ENCODE measurements at places on chromosomes 3 and 15.

GRCh38 chr3:83093222-83093572 is 1331.8 kb upstream of the GBE1 start:
- no peak for DNase-seq

DNA sequence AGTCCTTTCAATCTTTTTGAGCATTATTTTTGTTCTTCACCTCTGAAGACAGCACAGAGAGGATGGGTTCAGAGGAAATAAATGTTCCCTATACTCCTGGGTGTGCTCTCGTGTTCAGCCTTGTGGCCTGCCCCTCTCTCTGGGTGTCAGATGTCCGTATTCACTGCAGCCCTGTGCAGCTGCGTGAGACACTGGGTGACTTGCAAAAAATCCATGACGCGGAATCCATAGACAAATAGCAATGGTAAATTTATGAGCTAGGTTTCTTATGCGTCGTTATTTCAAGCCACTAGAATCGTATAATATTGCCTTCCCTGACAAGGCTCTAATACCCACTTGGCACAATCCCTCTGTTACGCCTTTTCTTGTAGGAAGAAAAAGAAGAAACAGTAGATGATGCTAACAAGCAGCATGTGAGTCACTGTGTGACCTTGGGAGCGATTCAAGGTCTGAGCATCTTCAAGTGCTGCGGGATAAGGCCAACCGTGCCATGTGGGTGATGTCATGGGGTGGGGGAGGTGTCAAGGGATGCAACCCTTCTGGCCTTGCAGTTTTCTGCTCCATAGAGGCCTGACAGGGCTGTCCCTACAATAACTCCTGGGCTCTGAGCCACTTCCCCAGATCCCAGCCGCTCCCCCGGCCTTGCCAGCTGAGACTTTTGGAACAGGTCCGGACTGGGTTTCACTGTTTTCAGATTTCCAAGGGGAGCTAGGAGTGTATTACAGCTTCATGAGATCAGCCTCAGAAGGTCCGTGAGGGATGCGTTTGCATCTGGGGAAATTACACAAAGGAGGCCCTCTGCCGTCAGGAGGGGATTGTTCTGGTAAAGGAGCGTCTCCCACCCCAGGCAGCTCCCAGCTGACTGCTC is 47.6 kb upstream of the POMGNT2 start:
- DNase-seq, result no peak

DNA sequence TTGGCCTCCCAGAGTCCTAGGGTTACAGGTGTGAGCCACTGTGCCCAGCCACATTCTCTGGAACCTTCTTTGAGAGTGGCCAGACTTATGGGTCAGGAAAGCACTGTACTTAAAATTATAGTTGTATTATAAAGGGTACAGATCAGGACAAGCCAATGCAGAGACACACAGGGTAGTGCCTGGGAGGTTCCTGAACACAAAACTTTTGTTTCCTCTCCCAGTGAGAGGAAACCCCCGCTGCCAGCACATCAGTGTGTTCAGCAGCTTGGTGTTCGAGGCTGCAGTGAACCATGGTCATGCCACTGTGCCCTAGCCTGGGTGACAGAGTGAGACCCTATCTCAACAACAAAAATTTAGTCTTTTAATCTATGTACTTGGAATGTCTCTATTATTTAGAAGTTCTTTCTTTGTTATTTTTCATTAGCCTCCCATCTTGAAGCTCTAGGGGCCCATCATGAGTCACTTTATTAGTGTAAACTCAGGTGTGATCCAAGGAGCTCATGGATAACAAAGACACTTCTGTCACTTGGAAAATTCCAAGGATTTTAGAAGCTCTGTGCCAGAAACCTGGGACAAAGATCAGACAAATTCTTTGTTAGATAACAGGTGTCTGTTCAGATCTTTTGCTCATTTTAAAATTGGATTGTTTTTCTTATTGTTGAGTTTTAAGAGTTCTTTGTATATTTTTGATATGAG is 7.8 kb downstream of the BLOC1S6 start:
- DNase-seq, result no peak

DNA sequence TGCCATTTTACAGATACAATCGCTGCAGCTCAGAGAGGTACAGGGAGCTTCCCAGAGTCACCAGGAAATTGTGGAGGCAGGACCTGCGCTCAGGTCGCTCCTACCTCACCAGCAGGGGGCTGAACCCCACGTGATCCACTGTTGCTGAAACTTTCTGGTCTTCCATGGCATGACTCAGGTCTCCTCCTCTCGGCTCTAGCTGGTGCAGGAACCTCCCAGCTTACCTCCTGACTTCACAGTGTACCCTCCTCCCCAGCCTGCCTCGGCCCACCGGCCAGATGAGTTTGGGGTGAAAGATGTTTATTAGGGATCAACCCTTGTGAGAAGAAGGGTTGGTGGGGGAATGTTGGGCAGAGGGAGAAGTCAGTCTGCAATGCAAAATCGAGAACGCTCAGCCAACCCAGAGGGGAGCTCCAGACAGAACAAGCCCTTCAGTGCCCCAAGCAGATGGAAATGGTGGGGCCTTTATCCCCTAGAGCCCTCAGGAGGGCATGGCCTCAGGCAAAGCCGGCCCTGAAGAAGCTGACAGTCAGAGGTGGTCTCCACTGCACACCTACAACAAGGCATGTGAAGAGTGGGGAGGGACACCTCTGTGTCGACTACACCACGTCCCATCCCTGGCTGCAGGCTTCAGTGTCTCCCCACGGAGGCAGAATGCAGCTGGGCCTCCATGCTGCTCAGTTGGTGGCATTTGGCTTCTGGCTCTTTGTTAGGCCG is 118.6 kb upstream of the PRR20G start:
- DNase-seq, result peak; percentile 15

- no peak for DNase-seq
Measured at GRCh38 chr3:131796111-131796510, 238.7 kb downstream of the CPNE4 start.

DNA sequence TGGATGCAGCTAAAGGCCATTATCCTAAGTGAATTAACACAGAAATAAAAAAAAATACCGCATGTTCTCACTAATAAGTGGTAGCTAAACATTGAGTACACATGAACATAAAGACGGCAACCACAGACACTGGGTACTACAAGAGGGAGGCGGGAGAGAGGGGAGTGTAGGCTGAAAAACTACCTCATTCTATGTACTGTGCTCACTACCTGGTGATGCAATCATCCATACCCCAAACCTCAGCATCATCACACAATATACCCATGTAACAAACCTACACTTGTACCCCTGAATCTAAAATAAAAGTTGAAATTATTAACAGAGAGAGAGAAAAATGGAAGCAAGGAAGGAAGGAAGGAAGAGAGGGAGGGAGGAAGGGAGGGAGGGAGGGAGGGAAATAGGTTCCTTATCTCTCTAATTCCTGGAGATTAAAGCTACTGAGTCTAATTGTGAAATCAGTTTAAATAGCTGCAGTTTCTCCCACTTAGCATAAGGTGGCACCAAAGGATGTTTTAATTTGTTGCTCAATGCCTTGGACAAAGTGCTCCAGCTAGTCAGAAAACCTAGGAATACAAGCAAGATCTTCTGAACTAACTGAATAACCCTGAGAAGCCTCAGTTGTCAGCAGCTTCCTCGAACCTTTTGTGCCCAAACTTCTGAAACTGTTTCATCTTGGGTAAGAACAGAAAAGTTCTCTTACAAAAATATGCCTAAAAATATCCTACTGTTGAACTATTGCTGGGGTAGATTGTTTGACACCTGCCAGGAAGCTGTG is 79.4 kb upstream of the ATP11B start:
- DNase-seq, result no peak

DNA sequence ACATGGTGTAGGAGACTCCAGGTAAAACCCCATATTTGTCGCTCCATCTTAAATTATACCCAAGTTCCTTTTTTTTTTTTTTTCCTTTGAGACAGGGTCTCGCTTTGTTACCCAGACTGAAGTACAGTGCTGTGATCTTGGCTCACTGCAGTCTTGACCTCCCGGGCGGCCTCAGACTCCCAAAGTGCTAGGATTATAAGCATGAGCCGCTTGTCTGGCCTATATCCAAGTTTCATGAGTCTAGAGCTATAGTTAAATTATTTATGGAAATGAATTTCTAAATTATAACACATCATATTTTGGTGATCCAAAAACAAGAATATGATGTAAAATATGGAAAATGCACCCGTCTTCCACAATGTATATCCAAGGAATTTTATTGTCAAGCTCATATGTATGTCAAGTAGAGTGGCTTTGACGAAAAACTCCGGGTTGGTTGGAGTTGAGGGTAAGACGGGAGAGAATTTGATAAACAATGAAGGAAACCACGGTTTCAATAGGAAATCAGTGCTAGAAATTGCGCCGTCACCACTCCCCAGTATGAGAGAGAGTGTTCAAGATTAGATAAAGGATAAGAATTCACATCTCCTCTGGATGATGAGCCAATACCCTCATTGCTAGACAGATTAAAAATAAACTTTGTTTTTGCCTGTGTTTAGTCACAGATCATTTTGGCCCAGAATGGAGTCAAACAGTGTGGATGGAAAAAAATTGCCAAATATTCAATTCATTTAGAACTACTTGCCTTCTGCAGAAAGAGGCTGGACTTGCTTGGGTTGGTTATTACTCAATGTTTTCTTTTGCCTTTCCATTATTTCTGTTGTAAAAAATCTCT is 209.2 kb upstream of the NR2F2 start:
- no peak for DNase-seq

DNA sequence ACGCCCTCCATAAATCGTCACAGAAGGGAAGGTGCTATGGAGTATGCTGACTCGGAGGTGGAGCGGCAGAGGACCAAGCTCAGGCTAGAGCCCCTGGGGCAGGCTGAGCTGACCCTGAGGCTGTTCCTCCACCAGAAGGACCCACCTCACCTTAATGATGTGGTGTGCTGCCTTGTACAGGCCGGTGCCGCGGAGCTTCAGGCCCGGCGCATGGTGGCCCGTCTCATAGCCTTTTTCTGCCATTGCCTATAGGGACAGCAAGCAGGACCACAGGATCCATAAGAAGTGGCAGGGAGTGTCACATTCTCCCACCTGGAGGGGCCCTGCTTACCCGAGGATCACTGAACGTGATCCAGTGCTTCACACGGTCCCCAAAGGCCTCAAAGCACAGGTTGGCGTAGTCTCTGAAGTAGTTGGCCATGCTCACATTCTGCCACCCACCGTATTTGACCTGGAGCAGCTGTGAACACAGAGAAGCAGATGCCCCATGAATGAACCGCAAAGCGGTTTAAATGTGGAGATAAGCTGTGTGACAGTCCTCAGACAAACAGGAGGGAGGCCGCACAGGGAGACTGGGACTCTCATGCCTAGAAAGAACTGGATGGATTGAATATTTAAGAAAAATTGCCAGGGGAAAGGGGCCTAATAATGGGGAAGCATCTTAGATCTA is 4.8 kb downstream of the LCTL start:
- DNase-seq, result no peak

DNA sequence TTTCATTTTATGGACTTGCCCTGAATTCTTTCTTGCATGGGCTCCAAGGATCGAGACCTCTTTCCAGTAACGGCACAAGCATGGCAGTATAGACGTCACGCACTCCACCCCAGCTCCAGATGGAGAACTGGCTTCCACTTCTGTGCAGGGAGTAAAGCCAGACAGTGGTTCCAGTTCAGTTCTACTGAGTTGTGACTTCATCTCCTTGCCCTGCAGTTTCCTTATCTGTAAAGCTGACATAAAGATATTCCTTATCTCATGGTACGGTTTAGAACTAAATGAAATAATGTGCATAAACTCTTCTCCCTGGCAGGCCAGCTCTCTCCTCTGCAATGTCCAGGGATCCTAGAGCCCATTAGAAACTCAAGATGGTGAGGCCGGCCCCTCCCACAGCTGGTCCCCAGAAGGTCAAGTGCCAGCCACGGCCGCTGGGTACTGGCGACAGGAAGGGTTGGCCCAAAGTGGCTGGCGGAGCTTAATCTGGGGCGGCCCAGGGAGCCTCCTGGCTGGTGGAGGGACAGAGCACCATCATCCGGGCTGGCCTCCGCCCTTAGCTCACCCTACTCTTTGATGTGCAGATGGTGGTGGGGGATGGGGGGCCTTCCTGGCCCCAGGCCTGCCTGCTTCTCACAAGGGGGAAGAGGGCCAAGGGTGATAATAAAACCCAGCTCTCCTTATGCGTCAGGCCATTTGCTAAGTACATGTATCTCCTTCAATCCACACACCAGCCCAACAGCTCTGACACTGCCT is 7.2 kb downstream of the MESP2 start:
- no peak for DNase-seq

GRCh38 chr3:291646-292436 is 95.3 kb downstream of the CHL1 start:
- no peak for DNase-seq

Data from stimulated activated CD4-positive, alpha-beta T cell treated with anti-CD3 and anti-CD28 coated beads, Interleukin-15, amount 100 ng/mL, for 48 hours (primary cell).